ENCODE measurements at places on chromosomes 11 and 22.

GRCh38 chr11:36431429-36432092, 78.5 kb downstream of the TRAF6 start:
- no peak for DNase-seq

GRCh38 chr11:20258376-20258895, 98.2 kb upstream of the DBX1 start:
- DNase-seq: no peak

DNA sequence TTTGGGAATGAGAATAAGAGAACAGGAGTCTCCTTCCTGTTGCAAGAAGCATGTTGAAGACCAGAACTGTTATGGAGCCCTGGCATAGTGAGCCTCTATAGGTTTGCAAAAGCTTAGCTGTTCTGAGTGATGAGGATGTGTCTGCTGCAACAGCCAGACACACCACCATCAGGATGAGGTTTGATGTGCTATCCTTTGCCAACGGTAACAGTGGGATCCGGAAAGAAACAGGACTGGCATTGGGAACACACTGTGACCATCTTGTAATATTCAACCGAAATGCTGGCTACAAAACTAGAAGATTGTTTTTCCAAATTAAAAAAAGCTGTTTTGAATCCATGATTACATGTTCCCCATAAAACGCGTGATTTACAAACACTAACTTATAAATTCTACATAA, 117.0 kb downstream of the ME3 start:
- DNase-seq: no peak

GRCh38 chr11:117489999-117490679, 162.5 kb downstream of the CEP164 start:
- peak; percentile 79 for DNase-seq

DNA sequence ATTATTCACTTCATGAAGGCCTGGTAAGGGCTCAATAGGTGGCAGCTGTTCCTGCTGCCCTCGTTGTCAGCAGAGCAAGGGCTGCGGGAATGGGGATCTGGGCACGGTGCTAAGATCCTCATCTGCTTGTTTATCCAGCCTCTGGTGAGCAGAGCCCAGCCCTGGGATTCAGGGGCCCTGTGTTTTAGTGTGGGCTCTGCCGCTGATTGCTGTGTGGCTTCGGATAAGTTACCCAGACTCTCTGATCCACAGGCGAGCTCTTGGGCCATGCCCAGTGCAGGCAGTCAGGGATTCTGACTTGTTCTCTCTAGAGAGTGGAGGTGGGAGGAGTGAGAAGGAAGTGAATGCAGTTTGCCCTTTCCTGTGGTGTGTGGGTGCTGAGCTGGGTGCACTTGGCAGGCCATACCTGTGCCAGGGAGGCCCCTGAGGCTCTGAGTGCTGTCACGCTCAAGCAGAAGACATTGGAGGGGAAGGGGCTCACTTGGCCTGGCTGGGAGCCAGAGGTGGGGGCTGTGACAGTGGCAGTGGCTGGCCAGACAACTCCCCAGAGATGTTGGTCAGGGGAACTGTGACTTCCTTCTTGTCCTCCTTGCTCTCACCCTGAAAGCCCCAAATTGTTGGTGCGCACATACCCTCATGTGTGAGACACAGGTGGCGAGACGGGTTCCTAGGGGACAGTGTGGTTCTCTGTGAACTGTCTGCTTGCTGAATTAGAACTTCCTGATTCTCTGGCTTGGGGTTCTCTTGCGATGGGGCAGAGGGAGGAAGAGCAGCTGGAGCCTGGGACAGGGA, 43.7 kb downstream of the CD82 start:
- no peak for DNase-seq

DNA sequence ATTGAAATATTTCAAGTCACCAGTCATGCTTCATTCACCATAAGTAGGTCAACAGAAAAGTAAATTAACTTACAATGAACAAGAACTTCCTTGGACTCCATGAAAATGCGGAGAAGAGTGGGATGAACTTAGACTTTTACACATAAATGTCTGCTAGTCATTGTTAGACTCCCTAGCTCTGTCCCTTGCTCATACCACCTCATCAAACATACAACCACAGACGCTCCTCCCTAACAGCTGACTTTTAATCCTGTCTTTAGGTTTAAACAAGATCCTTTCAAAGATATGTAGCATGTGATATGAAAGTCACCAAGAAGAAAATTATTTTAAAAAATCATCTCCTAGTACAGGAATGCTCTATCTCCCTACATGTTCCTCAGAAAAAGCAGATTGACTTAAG, 248.1 kb downstream of the DLG2 start:
- no peak for DNase-seq

DNA sequence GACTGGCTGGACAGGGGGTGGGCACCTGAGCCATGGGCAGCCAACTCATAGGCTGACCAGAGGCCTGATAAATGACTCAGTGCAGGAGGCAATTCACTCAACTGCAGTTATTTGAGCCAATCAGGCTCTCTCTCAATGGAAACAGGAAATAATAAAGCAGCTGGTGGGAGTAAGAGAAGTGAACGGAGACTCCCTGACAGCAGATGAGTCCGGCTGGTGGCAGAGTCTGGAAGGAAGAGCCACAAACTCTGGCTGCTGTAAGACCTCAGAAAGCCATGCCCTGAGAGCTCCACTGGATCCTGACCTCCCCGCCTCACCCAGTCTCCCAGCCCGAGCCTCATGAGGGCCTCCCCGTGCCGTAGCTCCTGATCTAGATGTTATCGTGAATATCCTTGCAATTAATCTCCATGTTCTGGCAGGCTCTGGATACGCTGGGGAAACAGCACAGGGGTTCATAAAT, 69.8 kb downstream of the TRIM29 start:
- no peak for DNase-seq

GRCh38 chr11:73260127-73260457, 12.0 kb upstream of the P2RY6 start:
- no peak for DNase-seq

DNA sequence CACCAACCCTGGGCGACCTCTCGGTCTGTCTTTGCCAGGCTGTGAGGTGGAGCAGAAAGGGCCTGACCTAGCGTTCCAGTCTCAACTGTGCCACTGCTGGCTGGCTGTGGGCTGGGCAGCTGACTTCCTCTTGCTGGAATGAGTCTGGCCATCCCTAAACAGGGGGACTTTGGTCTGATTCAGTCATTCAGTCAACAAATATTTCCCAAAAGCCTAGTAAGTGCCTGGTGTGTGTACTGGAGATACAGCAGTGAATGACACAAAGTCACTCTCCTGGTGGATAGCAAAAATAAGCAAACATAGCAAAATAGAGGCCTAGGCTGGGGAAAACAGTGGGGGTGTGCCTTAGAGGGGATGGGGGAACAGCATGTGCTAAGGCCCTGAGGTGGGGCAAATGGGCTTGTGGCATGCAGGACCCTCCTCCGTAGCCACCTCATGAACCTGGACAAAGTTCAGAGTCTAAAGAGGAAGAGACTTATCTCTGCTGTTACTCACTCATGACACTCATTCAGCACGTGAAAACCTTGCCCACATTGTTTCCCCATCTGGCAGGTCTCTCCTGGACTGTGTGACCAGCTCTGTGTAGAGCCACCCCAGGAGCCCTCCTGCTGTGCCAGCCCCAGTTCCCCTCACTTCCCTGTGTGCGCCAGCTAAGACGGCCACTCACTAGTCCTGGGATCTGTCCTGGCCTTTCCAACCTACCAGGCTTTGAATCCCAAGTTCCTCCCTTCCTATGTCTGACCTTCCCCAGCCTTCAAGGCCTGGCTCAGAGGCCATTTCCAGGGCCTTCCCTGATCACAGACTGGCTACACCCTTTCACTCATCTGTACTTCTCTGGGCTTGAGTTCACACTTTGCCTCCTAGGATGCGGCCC, 4.7 kb downstream of the GUCD1 start:
- no peak for DNase-seq

DNA sequence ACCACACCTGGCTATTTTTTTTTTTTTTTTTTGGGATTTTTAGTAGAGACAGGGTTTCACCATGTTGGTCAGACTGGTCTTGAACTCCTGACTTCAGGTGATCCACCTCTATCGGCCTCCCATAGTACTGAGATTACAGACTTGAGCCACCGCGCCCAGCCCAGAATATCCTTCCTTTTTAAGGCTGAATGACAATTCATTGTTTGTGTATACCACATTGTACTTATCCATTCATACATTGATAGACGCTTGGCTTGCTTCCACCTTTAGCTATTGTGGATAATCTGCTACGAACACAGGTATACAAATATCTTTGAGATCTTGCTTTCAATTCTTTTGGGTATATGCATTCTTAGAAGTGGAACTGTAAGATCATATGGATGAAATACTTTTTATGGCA, 10.8 kb upstream of the RASSF10 start:
- no peak for DNase-seq

GRCh38 chr11:83685730-83686129, 399.6 kb upstream of the CCDC90B start:
- DNase-seq: no peak

- no peak for DNase-seq
Observed at GRCh38 chr11:2271077-2271326, 614 bp upstream of the ASCL2 start.

DNA sequence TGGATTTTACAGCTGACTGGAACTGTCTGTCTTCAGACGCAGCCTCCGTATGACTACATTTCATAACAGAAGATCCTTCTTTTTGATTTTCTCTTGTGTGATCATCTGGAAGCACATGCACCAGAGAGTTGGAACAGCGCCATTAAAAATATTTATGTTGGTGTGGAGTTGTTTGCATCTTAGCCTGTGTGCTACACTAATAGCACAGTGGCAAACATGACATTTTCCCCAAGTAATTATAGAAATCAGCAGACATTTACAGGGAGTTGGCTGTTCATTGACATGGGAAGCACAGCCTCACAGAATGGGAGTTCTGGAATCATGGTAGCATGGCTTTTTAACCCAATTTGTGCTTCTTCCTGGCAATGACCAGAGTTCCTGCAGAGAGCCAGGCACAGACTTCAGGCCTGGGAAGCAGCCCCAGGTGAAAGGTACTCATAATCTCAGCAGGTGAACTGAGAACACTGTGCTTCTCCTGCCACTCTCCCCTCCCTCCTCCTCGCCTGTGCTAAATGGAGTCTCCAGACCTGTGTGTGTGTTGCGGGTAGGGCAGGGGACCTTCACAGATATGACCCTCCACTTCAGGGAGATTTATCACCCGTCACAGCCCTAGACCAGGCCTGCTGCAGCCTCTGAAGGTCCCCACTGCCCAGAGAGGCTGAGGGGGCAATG, 82.8 kb upstream of the PLET1 start:
- DNase-seq: no peak

GRCh38 chr11:128868841-128869671, 2.0 kb upstream of the KCNJ1 start:
- DNase-seq: no peak

GRCh38 chr11:45104006-45104789, 42.2 kb upstream of the PRDM11 start:
- DNase-seq: no peak

- peak; percentile 33 for DNase-seq
Observed at GRCh38 chr11:6737872-6738466, 33.8 kb downstream of the OR2AG2 start.

DNA sequence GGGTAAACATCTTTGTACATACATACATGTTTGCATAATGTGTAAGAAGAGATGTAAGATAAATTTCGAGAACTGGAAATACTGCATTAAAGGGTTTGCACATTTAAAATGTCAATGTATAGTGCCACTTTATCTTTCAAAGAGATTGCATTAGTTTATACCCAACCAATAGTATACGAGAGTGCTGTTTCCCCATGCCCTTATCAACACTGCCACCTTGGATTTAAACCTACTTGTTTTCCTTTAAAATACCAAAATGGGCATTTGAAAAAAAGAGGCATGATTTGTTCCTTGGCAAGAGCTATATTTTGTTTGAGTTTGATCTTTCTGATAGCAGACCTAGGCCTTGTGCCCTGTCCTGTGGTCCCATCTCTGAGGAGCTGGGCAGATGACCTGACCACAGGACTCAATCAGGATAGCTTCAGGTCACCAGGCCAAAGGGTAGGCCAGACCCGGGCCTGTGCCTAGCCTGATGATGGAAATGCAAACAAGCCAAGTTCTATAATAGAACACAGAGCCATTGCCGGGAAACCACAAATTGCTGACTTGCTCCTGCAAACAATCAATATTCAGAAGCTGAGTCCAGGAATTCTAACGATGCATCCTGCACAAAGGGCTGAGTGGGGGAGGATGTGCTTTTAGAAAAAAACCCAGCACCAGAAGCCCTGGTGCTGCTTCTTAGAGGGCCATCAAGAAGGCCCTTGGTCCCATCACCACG, 16.9 kb upstream of the ALG8 start:
- no peak for DNase-seq

GRCh38 chr11:101705972-101706371, 122.2 kb upstream of the TRPC6 start:
- no peak for DNase-seq

DNA sequence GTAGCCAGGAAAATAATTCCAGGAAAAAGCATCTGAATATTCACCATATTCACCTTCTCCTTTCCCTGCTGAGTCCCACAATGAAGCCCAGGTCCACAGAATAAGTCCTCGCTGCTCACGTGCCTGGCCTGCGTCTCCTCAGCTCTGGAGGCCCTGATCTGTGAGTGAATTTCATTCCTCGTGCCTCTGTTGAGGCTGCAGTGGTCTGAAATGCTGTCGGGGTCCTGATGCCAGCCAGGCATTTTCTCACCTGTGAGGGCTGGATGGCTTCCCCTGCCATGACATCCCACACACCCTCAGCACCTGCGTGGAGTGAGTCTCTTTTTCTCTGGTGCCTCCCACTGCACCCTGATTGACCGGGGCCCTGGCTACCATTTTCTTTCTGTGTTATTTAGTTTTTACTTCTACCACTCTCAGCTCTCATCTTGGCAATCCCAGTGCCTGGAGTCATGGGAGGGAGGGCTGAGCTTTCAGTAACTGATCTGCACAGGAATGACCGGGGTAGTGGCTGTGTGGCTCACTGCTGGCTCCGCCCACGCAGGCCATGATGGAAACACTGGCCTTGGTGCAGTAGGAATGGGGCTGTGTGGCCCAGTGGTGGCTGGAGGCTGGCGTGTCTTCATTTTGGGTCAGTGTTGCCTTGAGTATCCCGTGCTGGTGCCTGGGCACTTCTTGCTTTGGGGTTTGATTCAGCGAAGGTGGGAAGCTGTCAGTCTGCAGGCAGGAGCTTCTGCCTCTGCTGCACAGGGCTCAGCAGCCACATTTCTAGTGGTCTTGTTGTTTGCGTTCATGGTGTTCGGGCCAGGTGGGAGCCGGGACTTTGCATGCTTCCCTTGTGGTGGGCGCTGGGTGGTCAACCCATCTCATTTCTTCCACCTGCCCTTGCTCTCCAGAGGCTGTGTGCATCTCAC, 807.2 kb downstream of the TBC1D22A start:
- no peak for DNase-seq

Measured in GDM1 (cell line).